ENCODE measurements at places on chromosomes 13 and 19. TPM values are rescaled to one million over a fixed set of nuclear protein-coding genes. Genes with fewer than 3 reads are reported as not detected.

The IGFLR1 gene
- total RNA-seq, result 6.3 TPM

- no peak for DNase-seq
Measured at GRCh38 chr19:44677019-44677811, 5.9 kb downstream of the CEACAM19 start.

The RASAL3 gene
- 0.97 TPM for total RNA-seq

DNA sequence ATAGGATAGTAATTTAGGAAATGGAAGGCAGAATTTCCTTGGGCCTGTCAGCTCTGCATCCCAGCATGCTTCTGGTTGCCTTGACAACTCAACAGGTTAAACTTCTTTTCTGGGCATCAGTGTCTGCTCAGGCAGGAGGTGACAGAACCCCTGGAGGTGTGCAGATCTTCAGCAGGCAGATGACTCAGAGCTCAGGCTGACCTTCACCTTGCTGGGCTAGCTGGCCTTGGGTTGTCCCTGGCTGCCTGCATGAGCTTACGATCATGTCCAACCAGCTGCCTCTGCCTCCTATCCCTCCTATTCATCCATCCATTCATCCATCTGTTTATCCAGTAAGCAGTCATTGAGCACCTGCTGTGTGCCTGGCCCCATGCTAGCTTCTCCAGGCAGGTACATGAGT, 81.2 kb upstream of the KCTD15 start:
- no peak for DNase-seq

DNA sequence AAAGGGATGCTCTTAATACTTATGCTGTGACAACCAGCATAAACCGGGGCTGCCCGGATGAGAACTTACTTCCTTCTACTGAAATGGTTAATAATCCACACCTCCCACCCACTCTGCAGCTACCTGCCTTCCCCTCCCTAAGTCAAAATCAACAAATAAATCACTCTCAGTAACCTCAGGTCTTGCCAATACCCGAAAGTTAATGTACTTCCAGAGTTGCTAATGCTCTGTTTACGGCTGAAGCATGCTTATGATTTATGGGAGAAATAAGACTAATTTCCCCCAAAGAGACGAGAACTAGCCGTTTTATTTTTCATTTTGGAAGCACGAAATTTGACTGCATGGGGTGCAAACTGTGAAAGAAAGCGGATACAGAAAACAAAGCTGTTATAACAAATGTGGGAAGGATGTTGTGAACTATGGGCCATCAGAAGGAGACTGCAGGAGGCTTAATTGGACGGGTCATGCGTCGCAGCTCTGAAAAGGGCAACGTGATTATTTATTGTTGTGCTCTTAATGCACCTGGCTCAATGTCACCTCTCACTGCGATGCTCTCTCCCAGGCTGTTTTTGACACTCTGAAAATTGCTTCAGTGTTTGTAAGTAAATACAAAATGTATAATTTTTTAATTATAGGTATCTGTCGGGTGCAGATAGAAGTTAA, 114.0 kb upstream of the SLC7A1 start:
- no peak for DNase-seq

The RNF126 gene
- total RNA-seq, result 21.7 TPM

The CSNK1G2 gene
- total RNA-seq, result 25.6 TPM

GRCh38 chr13:111929036-111929616, 137.8 kb upstream of the SOX1 start:
- no peak for DNase-seq

The URAD gene
- total RNA-seq, result not detected

DNA sequence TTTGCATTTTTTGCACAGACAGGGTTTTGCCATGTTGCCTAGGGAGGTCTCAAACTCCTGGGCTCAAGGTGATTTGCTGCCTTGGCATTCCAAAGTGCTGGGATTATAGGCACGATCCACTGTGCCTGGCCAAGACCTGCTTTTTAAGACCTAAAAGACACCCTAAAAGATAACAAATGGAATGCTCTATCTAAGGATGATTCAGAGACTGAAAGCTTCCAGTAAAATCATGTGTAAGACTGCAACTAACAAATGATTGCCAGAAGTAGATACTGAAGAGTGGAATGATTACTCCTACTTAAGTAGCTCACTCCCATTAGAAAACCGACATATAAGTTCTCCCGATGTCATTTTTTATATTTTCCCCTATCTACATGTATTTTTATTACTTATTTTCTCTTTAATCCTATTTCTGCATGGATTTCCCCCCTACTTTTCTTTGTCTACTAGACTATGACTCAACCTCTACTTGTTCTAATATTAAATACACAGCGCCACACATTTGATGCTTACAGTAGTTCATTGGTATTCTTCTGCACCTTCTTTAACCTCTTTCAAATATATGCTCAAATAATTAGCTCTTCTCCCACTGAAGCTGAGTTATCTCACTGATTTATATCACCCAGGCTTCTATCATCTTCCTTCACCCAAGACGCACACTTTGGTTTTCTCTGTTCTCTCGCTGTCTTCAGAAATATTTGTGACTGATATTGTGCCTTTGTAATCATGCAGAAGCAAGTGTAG, 32.2 kb upstream of the KLF12 start:
- DNase-seq, result no peak

Measured in right cardiac atrium (tissue), 5 donors.